Chondrocyte (in vitro differentiated cells): ENCODE measurements at places on chromosomes 5 and 9. TPM values are rescaled to one million over a fixed set of nuclear protein-coding genes. Genes with fewer than 3 reads are reported as not detected.

GRCh38 chr5:157983906-157984551 is 125.1 kb upstream of the CLINT1 start:
- H3K4me3 ChIP-seq = no peak overlapping the region
- H3K4me1 ChIP-seq = peaks cover under 1% of the 10 kb centered on the region
- no peaks in the 10 kb centered on the region for H3K27me3 ChIP-seq
- H3K27ac ChIP-seq = no peak overlapping the region
- no peaks in the 10 kb centered on the region for H3K36me3 ChIP-seq
- DNase-seq = no peak

CTXN3 gene
- not detected in 3 replicates for total RNA-seq

DNA sequence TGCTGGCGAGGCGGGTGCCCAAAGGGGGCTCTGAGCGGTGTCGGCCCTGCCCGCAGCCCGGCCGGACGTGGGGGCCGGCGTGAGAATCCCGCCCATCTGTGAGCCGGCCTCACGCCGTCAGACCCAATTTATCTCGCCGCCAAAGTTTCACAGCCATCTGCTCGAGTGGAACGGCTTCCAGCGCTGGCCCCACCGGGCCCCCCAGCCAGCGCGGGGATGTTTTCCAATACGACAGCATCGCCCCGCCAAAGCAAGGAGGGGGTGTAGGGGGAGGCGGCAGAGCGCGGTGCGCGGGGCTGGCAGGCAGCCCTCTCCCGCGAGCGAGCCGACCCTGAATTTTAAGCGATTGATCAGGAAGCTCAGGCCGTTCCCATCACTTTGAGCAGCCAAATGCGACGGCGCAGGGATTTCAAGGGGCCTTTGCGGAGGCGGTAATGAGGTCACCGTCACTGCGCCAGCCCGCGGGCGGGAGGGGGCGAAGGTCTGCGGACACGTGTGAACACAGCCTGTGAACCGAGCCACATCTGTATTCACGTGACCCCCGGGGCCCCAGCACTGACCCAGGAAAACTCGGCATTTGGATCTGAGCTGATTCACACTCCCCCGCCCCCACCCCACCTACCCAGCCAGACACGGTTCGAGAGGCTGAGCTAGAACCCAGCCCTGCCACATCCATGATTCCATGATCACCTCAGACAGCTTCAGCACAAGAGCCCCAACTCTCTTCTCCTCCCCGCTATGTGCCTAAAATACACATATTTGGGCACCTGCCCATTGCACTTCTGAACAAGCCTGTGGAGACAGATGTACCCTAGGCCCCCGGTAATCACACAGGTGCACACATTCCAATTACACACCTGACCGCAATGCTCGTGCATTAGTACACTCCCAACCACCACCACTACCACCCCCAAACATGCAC is 47.8 kb upstream of the PSD2 start:
- peak overlapping the region; percentile 64 for H3K4me3 ChIP-seq
- no peaks in the 10 kb centered on the region for H3K36me3 ChIP-seq
- peak overlapping the region; percentile 91 for H3K27ac ChIP-seq
- no peak for DNase-seq
- H3K4me1 ChIP-seq = peaks cover 69% of the 10 kb centered on the region
- no peaks in the 10 kb centered on the region for H3K27me3 ChIP-seq

DNA sequence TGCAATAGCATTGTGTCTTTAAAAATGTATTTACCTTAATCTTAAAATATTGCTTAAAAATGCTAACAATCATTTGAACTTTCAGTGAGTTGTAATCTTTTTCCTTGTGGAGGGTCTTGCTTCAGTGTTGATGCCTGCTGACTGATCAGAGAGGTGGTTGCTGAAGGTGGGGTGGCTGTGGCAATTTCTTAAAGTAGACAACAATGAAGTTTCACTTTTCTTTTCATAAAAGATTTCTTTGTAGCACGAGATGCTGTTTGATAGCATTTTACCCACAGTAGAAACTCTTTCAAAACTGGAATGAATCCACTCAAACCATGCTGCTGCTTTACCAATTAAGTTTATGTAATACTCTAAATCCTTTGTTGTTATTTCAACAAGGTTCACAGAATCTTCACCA is 50.8 kb downstream of the NR3C1 start:
- no peak overlapping the region for H3K27ac ChIP-seq
- H3K36me3 ChIP-seq = peaks cover 3% of the 10 kb centered on the region

CCL28 gene
- 0.10 TPM in 1 of 3 replicates, not detected in the others for total RNA-seq

SARDH gene
- total RNA-seq = 0.74 to 1.2 TPM in 2 of 3 replicates, not detected in the other

GRCh38 chr9:133683586-133684120 is 47.5 kb downstream of the DBH start:
- peaks cover 10% of the 10 kb centered on the region for H3K4me1 ChIP-seq
- no peaks in the 10 kb centered on the region for H3K27me3 ChIP-seq
- DNase-seq = peak; percentile 62

- peaks cover 7% of the 10 kb centered on the region for H3K36me3 ChIP-seq
- H3K4me1 ChIP-seq = peaks cover 8% of the 10 kb centered on the region
- no peak overlapping the region for H3K4me3 ChIP-seq
- no peak for DNase-seq
These were observed 32.7 kb upstream of the FSD1L start for GRCh38 chr9:105414947-105415661.

DNA sequence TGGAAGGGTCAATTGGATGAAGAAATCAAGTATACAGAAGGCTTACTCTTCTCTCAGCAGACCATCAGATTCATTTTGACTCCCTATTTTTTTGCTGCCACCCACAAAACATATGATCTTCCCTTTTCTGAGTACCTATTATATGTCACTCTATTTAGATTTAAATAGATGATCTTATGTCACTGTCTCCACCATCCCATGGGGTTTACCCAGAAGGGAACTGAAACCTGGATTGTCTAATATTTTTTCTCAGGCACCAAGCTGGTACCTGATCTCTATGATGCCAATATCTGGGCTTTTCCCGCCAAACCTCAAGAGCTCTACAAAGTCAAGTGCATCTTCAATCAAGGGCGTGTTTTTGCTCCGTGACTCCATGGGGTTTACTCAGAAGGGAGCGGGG is 118.7 kb downstream of the GAS1 start:
- H3K4me1 ChIP-seq = peaks cover 14% of the 10 kb centered on the region
- no peak for DNase-seq
- H3K4me3 ChIP-seq = no peak overlapping the region
- no peak overlapping the region for H3K27ac ChIP-seq
- no peaks in the 10 kb centered on the region for H3K36me3 ChIP-seq

DNA sequence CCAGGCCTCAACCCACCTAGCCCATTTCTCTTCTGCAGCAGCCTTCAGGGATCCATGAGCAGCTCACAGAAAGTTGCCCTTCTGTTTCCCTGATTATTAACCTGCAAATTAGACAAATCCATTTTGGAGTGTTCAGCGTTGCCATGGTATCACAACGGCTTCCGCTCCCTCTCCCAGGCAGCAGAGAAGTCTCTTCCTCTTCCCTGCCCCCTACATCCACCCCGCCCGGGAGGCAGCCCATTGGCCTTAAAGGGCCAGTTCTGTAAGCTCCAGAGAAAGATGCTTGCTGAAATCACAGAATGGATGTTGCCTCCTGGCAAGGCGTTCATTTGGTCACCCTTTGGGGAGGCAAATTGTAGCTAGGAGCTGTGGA is 47.7 kb upstream of the BOD1 start:
- DNase-seq = no peak
- H3K27ac ChIP-seq = no peak overlapping the region
- H3K27me3 ChIP-seq = no peaks in the 10 kb centered on the region
- H3K36me3 ChIP-seq = no peaks in the 10 kb centered on the region
- H3K4me1 ChIP-seq = no peaks in the 10 kb centered on the region
- H3K4me3 ChIP-seq = no peak overlapping the region

GRCh38 chr9:22084336-22085035 is 75.4 kb upstream of the CDKN2B start:
- H3K27me3 ChIP-seq = no peaks in the 10 kb centered on the region
- peaks cover 65% of the 10 kb centered on the region for H3K4me1 ChIP-seq
- no peak overlapping the region for H3K4me3 ChIP-seq
- H3K36me3 ChIP-seq = peaks cover 3% of the 10 kb centered on the region

GRCh38 chr5:102863764-102864560 is 108.9 kb downstream of the PAM start:
- H3K27me3 ChIP-seq = no peaks in the 10 kb centered on the region
- H3K4me1 ChIP-seq = peaks cover 26% of the 10 kb centered on the region
- no peak for DNase-seq
- H3K36me3 ChIP-seq = peaks cover under 1% of the 10 kb centered on the region
- H3K27ac ChIP-seq = no peak overlapping the region

VCAN gene
- 250 to 737 TPM (median 710 TPM) in 3 replicates for total RNA-seq

ZDHHC11B gene
- 0.17 TPM in 1 of 3 replicates, not detected in the others for total RNA-seq

DNA sequence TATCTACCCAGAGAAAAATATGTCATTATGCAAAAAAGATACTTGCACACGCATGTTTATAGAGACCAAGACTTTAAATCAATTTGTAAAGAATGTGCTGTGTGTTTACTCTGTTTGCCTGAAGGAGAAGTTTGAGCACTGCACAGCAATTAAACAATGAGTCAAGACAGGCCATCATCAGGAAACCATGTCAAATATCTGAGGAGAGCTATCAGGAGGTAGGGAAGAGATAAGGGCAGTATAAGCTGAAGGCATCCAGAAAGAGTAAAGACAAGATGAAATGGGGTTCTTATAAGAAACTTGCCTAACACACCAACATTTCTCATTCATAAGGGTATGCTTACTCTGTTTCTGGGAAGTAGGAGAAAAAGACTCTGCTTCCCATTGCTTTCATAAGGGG is 405.8 kb upstream of the PTGER4 start:
- no peak for DNase-seq
- peaks cover 4% of the 10 kb centered on the region for H3K27me3 ChIP-seq
- H3K4me1 ChIP-seq = peaks cover 8% of the 10 kb centered on the region

- H3K27me3 ChIP-seq = peaks cover 3% of the 10 kb centered on the region
- no peaks in the 10 kb centered on the region for H3K36me3 ChIP-seq
- no peak overlapping the region for H3K27ac ChIP-seq
- DNase-seq = no peak
- no peak overlapping the region for H3K4me3 ChIP-seq
These were observed 435.7 kb downstream of the SH3GL2 start for GRCh38 chr9:18014556-18014955.

DNA sequence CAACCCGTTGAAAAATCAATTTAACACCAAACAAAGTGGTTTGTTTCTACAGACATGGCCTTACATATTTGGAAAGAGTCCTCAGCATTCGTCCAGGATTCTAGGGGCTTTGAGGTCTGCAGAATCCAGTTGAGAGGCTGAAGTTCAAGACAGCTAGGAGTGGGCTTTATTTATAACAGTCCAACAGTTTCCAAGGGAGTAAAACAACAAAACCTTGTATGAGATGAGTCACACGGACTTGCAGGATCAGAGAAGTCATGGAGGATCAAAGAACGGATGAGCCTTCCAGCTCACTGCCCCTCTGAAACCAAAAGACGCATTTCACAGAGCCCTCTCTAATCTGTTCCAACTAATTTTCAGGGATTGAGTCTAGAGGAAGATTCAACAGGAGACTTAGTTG is 11.1 kb upstream of the ESM1 start:
- no peak overlapping the region for H3K27ac ChIP-seq
- peaks cover 8% of the 10 kb centered on the region for H3K27me3 ChIP-seq
- DNase-seq = no peak

DNA sequence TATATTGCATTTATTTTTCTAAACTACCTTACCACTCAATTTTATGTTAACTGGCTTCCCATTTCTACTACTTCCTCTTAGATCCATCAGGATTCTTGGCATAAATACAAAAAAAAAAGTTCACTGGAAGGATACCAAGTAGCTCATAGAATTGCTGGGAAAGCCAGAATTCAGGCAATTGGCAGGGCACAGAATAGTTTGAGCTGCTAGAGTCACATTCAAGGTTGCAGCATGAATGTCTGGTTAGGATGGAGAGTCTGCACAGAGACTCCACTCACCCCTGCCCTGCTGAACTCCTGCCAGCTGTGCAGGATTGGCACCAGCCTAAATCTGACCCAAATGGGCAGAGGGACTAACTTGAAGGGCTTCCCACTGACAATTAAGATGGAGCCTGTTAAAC is 4.9 kb upstream of the AMACR start:
- peaks cover 22% of the 10 kb centered on the region for H3K4me1 ChIP-seq
- H3K27ac ChIP-seq = peak overlapping the region; percentile 1
- no peak overlapping the region for H3K4me3 ChIP-seq
- no peaks in the 10 kb centered on the region for H3K27me3 ChIP-seq

DNA sequence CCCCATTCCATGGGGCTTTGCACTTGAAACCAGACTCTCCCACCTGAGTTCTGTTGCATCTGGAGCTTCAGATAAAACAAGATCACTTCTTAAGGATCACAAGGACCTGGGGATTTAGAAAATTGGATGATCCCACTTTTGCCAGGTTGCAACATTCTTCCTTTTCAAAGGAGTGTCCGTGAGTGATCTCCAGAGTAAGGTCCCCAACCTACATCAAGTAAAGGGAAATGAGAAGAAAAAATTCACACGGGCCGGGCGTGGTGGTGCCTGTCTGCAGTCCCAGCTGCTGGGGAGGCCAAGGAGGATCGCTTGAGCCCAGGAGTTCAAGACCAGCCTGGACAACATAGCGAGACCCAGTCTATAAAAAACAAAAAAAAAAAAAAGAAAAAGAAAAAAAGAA is 41.2 kb upstream of the COL5A1 start:
- no peak for DNase-seq
- peaks cover 39% of the 10 kb centered on the region for H3K4me1 ChIP-seq
- peak overlapping the region; percentile 33 for H3K27ac ChIP-seq
- H3K36me3 ChIP-seq = no peaks in the 10 kb centered on the region

- H3K36me3 ChIP-seq = no peaks in the 10 kb centered on the region
- peaks cover 37% of the 10 kb centered on the region for H3K4me1 ChIP-seq
- peak overlapping the region; percentile 55 for H3K4me3 ChIP-seq
- H3K27me3 ChIP-seq = no peaks in the 10 kb centered on the region
These were observed 9.9 kb downstream of the GFPT2 start for GRCh38 chr5:180343110-180343830.

CER1 gene
- total RNA-seq = not detected in 3 replicates

DNA sequence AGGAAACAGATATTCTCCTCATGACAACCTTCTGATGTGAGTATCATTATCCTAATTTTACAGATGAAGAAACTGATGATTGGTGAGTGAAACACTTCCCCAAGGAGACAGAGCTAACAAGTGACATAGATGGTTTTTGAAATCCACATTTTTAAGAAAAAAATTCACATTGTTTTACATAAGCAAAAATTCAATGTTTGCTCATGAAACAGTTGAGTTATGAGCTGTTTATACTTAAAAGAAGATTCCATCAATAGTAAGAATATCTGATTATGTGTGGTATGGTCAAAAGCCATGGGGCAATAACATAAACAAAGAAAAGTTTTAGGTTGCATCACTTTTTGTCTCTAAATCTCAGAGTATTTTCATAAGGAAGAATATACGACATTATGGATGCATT is 167.9 kb upstream of the PAPPA start:
- H3K4me3 ChIP-seq = no peak overlapping the region
- no peak overlapping the region for H3K27ac ChIP-seq
- no peak for DNase-seq
- H3K27me3 ChIP-seq = no peaks in the 10 kb centered on the region
- H3K4me1 ChIP-seq = peaks cover 10% of the 10 kb centered on the region

DNA sequence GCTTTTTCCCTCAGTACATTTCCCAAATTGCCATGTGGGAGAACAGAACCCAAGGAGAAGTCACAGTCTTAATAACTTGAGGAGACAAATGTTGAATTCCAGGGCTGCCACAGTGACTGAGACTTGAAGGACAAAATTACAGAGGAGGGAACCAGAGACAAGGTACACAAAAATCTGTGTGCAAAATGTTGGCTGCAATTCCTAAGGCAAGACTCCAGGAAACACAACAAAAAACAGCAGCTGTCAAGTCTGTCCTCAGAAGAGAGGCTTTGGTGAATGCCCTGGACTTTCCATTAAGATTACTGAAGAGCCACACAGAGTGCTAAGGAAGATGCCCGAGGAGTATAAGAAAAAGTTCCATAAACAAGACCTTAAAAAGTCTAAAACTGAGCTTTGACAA is 21.1 kb downstream of the AP3B1 start:
- H3K36me3 ChIP-seq = no peaks in the 10 kb centered on the region
- H3K27me3 ChIP-seq = no peaks in the 10 kb centered on the region
- no peak overlapping the region for H3K4me3 ChIP-seq
- no peak overlapping the region for H3K27ac ChIP-seq
- DNase-seq = no peak

CEL gene
- total RNA-seq = 0.87 to 1.5 TPM (median 1.1 TPM) in 3 replicates
